ENCODE measurements at places on chromosomes 4 and X. TPM values are rescaled to one million over a fixed set of nuclear protein-coding genes. Genes with fewer than 3 reads are reported as not detected.

GRCh38 chr4:8315435-8316250, 46.1 kb downstream of the HTRA3 start:
- peak; percentile 80 for DNase-seq

DNA sequence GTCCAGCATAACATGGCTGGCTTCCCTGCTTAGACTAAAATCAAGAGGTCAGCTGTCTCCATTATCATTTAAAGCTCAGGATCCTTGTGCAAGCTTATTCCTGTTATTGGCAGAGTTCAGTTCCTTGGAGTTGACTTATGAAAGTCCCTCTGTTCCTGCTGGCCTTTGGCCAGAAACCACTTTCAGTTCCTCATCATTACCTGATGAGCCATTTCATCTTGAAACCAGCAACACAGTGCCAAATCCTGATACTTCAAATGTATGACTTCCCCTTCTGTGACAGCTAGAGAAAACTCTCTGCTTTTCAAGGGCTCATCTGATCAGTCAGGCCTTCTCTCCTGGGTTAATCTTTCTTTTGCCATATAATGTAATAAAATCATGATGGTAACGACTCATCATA, 110.6 kb upstream of the FSTL5 start:
- peak; percentile 11 for DNase-seq

The MAGEA12 gene
- 0.23 TPM for total RNA-seq

The ABLIM2 gene
- 3.6 TPM for total RNA-seq

DNA sequence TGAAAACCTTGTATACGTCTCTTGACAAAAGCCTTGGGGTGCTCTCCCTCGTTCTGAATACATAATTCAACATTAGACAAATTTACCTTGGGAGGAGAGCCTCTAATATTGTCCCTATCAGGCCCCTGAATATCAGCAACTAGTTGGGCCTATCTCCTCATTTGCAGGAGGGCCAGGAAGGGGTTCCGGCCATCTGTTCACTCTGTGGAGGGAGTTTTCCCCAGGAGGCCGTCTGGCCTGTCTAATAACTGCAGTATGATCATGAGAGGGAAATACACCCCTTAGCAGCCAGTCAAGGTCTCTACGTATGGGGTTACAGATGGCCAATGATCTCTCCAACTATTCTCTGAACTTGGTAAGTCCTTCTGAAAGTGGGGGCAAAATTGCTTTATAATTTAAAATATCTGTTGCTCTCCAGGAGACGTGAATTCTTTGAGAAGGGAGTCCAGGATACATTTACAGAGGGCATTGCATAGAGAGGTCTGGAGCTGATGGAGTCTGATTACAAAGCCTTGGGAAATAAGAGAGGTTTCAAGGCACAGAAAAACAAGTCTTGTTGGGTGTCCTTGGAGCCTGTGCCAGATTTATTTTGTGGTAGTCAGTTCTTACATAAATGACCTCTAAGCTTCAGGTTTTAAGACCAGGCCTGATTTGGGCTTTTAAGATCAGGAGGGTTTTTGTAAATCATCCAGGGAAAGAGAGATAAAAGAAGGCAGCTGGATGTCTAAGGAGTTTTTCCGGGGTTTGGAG, 48.2 kb upstream of the UXT start:
- DNase-seq = no peak

GRCh38 chr4:4392501-4393183, 5.7 kb downstream of the NSG1 start:
- no peak for DNase-seq

The GAGE1 gene
- not detected for total RNA-seq

DNA sequence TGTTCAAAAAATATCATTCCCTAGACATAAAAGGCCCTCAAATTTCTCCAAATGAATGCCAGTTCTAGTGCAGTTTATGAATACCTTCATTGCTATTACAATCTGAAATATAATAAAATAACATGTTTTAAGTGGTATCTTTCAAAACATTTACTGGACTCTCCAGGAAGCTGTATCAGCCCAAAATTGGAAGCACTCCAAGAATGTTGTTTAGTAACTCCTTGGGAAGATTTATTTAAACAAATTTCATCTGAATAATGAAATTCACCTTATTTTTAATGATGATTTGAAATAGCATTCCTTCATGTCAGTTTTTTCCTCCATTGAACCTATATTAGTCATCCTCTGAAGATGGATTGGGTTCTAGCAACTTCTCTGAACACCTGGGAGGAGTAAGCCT, 217.2 kb upstream of the PCDH18 start:
- DNase-seq = peak; percentile 21

DNA sequence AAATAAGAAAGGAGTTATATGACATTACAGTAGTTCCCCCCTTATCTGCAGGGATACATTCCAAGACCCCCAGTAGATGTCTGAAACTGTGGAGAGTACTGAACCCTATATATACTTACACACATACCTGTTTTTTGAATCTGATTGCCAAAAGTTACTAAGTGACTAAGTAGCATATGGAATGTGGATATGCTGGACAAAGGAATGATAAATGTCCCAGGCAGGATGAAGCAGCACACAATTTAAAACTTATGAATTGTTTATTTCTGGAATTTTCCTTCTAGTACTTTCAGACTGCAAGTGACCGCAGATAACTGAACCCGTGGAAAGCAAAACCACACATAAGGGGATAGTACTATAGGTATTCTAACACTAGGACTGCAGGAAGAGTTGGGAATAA, 22.7 kb downstream of the UGDH start:
- no peak for DNase-seq
